T47D (cell line): ENCODE measurements at places on chromosomes 4 and X.
A peak's percentile ranks its signal among the peaks of the same experiment; 100 is the strongest.

DNA sequence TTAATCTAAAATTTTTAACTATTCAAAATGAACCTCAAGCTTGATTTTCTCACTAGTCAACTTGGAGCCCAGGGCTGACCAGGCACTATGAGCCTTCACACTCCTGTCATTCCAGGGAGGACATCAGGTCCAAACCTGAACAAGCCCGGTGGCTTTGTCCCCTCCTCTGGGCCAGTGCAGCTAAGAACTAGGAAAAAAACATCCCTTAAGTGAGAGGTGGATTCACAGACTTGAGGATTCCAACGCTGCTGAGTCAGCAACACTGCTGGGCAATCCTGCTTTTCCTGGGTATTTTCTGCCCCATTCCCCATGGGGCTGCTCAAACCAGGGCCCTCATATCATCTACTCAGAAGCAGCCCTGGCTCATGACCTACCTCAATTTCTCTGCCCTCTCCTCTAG, 4.0 kb downstream of the RNF212 start:
- no peak for DNase-seq

DNA sequence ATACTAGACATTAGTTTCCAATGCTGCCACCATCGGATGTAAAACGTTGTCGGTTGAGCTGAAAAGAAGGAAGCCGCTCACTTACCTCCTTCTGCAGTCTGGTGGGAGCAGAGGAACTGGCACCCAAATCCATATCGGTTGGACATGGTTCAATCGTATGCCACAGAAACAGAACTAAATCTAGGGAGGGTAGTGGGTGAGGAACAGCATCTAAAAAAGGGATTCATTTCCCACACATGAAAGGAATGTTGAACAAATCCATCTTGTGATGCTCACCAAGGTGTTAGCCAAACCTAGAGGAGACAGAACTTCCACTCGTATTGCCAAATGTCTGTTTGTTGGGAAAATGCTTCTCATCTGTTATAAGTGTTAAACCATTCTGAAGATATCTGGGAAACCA, 532.7 kb downstream of the NLGN4X start:
- DNase-seq, result no peak

DNA sequence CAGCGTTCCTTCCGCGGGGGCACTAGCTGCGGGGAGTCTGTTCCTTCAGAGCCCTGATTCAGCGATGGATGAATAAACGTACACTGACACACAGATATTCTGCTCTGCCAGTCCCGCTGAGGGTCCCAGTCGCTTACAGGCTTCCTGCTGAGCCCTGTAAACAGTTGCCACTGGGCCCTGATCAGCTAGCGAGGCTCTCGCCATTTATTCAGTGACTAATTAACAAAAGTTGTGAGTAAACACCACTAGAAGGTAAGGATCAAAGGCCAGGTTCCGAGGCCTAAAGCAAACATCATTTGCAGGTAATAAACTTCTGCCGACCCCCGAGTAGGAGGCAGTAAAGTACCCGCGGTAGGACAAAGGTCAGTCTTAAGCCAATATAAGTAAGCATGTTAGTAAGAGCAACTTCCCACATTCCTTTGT, 442.6 kb upstream of the GALNT7 start:
- no peak for DNase-seq

GRCh38 chr4:128287141-128287870, at the start of gene PGRMC2:
Gene PGRMC2, minus strand, starts transcription at chr4:128287813. Its CDS starts 23 bp downstream, at chr4:128287790.
- DNase-seq, result peak; percentile 22

DNA sequence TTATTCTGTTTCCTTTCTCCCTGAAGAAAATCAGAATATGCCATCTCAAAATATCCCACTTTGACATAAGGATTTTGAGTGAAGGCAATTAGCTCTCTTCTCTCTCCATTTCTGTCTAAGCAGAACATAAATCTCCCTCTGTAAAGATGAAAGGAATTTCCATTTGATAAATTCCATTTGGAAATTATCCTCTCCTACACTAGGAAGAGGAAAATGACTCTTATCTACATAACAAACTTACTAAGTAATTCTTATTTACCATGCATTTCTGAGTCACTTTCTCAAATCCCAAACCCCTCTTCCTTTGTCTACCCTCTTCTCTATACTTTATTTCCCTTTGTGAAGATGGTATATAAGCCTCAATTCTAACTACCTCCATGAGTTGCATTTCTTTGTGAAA, 11.4 kb downstream of the TBCK start:
- no peak for DNase-seq

DNA sequence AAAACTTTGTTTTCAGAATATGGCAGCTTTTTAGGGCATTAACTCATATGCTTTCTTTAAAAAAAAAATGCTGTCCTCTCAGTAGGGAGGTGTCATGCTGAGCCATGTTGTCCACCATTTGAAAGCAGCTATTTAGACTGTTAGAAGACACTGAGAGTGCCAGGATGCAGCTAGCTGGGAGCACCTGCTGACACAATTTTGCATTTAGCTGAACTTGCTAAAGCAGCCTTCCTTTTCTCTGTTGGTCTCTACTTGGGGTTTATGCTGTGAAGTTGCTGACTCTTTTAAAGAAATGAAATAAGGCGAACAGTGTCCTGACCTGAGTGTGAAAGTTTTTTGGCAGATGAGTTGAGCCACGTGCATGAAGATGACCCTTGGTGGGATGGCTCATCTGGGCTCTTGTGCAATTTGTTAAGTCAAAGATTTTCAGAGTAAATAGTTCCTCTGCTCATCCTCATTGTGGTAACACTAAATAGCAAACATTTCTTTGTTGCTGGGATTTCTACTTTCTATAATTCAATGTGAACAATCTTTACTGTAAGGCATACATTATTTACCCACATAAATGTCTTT, 64.5 kb downstream of the CDS1 start:
- no peak for DNase-seq
